ENCODE measurements at places on chromosomes 4 and X.

- DNase-seq, result no peak
Measured at GRCh38 chrX:110992611-110993010, 103.4 kb upstream of the PAK3 start.

DNA sequence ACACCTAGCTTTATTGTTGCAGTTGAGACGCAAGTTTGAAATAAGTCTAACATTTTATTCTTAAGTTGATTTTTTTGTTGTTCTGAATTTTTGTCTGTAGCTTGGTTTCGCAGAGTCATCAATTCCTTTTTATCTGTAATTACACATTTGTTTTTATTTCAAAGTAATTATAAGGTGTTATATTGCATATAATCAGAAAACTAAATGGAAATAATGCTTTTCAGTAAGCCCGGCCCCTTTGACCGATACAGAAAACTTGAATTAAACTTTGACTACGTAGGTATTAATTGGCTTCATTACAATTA is 2.1 kb downstream of the KDM6A start:
- DNase-seq, result no peak

DNA sequence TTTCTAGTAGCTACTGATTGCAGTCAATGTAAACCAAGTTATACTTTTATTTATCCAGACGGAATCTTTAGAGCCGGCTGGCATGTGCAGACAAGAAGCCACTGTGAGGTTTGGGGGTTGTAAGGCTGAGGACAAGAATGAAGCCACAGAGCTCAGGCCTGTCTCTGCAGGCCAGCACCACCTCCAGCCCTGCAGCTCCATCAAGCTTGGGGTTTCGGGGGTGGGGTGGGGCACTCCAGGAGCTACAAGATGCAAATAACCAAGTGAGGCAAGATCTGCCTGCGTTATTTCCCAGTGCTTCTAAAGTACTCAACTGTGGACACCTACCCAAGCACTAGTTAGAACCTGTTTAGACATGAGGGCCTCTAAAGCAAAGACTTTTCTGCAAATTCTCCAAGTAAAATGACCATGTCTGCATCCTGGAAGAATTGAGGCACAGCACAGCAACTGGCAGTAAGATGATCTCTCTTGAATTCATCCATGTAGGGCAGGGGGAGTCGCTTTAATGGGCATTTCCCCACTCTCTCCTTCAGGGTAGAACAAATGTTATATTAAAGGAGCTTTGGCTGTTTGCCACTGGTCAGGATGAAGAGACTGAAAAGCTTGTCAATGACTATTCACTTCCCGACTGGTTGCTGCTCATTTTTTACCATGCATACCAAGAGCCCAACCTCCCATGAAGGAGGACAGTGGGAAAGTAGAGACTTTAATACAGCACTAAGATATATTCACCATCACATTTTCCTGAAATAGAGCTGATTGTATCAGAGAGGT is 222.5 kb downstream of the MGST2 start:
- DNase-seq, result no peak

DNA sequence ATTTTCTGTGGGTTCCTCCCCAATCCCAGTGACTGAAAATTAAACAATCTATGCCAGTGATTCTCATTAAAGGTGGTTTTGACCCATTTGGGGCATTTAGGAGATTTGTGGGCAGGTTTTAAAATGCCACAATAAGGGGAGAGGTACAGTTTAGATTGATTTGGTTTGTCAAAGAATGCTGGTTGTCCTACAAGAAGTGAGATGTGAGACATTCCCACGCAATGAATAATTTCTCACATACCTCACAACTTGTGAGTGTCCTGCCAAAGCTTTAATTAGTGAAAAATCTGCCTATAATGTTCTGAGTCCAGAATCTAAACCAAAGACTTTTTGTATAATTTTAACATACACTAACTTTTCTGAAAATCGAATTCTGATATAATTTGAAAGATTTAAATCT is 199.4 kb downstream of the MAPK10 start:
- DNase-seq, result no peak

DNA sequence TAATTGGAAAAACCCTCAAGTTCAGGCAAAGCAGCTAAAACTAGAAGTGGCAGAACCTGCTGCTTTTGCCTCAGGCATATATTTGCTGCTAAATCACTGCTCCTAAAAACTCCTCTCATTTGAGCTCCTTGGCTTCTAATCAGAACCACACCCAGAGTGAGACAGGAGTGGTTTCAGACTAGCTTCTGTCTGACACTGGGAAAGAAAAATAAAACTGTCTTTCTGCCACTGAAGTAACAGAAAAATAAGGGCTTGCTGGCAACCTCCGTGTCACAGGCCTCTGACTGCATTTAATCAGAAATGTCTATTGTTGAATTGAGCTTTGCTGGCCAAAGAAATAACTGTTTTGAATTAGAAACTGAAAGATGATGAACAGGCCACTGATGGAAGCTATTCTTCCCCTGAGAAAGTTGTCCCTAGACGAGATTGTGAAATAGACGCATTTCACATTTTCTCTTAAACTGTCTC is 52.1 kb upstream of the RAP2C start:
- no peak for DNase-seq

- no peak for DNase-seq
Measured at GRCh38 chrX:149629730-149630387, 1.7 kb downstream of the TMEM185A start.

DNA sequence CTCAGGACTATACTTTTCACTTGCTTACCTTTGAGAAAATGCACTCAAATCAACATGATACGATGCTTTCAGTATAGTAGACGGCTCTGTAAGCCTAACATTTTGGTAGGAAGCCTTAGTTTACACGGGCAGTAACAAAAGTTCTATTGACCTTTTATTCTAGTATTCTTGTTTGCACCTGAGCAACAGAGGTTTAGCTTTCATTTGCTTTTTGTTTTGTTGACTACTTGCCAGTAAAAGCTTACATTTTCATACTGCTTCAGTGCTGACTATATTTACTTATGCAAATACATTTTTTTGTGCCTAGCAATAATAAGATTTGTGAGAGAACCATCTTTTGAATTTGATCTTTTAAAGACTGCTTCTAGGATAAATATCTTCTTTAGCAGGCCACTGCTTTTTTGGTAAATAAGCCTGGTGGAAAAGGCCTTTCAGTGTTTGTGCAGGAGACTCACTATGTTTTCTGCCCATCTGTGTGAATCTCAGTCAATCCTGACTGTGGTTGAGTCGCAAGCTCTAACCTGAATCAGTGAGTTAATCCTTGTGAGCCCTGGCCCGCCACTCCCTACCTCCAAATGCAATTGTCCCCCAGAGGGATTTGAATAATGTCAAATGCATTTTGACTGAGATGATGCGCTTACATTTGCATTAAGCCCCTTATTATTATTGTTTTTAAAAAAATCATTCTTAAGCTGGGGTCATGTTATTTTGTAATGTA is 21.9 kb downstream of the FHIP1A start:
- no peak for DNase-seq

GRCh38 chrX:9196961-9197640 is 163.2 kb upstream of the FAM9B start:
- no peak for DNase-seq

DNA sequence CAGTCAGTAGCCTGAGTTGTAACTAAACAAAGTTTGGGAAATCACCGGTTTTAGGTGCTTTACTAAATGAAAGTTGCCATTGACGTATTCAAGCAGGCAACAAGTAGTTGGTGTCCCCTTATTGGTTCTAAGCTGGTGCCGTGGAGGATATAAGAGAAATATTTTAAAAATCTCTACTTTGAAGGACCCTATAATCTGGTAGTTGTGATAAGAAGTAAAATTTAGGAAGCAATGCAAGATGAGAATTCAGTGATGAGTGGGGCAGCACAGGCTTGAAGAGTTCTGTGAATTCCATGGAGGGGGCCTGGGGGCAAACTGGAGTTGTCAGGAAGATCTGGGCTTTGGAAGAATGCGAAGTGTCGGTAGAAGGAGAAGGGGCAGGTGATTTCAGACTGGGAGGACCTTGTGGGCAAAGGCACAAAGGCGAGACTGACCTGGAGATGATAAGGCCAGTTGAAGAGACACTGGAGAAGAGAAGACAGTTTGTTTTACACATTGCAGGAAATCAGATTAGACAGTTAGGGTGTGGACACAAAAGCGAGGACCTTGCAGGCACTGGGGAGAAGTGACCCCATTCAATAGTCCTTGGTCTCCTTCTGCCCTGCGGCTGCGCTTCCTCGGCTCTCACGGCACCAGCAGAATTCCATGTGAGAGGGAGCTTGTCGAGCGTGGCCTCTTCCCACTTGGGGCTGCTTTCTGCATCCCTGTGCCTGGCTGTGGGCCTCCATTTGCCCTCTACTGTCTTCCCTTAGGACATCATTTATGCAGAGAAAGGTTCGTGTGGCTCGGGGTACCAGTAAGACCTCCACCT is 1.3 kb downstream of the RHOH start:
- no peak for DNase-seq

DNA sequence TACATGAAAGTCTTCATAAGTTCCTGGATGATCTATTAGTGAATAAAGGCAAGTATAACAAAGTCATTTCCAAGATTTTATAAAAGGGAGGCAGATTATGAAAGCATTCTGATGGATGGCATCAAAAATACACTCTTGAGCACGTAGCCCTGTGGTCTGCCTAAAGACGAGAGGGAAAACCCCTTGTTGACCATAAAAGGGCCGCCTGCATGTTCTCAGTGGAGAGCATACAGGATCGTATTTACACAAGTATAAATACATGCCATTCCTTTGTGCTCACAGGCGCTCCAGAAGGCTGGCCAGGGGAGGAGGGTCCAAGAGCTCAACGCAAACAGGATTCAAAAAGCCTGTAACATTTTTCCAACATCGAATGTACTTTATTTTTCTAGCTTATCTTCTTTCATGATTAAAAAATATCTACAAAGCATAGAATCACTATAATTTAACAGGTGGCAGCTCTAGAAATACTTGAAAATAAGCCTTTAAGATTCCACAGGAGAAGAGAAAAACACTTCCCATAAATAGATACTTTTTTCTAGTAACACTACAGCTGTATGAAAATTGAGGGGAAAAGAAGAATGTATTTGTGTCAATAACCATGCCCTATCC is 29.6 kb downstream of the PDGFC start:
- peak; percentile 39 for DNase-seq

- DNase-seq, result no peak
Measured at GRCh38 chr4:89256203-89256800, 51.3 kb downstream of the GPRIN3 start.

DNA sequence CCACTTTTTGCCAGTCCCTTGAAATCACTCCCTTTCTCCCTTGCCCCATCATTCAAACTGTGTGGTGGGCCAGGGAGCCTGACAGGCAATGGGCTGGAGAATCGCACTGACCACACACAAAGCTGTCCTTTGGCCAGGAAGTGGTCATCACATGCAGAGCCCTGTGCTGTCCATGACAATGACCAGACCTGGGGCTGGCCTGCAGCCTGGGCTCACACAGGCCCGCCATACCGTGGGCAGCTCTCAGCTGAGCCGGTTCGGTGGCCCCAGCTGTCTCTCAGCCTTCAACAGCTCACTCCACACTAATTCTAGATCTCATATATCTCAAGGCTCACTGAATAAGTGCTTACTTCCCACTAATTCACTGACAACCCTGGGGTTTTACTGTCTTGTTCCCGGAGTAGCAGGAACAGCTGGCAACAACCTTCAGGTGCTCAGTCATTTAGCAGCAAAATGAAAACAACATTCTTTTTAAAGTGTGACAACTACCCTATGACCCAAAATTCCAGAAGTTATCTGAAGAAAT is 48.0 kb downstream of the USP46 start:
- DNase-seq, result no peak

DNA sequence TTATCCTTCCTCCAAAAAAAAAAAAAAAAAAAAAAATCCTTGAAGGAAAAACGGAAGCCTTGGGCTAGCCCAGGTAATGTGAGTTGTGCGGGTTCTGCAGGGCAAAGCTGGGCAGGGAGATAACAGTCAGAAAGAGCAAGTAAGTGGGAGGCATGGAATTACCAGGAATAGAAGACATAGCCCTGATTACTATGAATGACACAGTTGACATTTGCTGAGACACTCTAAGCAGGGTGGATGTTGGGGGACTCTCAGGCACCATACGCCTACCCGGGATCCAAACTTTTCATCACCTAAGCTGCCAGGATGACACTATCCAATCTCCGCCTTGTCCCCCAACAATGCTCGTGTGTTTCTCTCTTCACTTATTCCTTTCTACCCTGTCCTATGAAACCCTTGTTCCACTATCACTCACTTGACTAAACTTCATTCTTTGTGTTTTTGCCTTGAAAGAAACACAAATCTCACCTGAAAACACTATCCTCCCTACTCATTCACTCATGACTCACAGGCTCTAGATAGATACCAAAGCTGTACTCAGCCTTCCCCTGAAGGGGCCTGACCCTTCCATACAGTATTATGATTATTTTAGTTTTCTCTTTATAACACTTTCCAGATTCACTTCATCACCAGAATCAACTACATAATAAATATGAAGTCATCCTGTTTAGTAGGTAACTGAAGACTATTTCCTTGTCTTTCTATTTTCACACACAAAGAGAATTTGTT is 158.4 kb downstream of the INPP4B start:
- DNase-seq, result no peak

GRCh38 chrX:40237731-40238178 is 140.0 kb upstream of the BCOR start:
- DNase-seq, result no peak

- DNase-seq, result no peak
Measured at GRCh38 chr4:147332091-147332490, 148.8 kb upstream of the EDNRA start.

GRCh38 chrX:115360220-115360781 is 70.8 kb downstream of the LUZP4 start:
- no peak for DNase-seq

DNA sequence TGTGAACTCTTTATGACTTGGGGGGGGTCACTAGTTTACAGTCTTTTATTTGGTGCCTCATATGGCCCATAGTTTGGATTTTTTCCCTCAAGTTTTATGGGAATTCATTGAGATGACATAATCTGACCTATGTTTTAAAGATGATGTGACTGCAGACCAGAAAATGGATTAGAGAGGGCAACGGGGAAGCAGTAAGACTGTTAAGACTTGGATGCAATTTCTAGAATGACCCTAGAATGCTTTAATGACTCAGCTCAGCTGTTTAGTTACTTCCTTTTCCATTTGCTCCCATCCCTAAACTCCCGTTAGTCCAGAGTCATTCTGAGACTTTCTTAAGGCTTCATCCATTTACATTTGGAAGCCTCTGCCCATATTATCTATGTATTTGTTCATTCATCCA is 59.9 kb upstream of the PDGFRA start:
- no peak for DNase-seq

- DNase-seq, result no peak
Measured at GRCh38 chr4:99868126-99868596, 26.1 kb downstream of the LAMTOR3 start.

- no peak for DNase-seq
Measured at GRCh38 chrX:24513416-24513815, 48.3 kb downstream of the PDK3 start.

DNA sequence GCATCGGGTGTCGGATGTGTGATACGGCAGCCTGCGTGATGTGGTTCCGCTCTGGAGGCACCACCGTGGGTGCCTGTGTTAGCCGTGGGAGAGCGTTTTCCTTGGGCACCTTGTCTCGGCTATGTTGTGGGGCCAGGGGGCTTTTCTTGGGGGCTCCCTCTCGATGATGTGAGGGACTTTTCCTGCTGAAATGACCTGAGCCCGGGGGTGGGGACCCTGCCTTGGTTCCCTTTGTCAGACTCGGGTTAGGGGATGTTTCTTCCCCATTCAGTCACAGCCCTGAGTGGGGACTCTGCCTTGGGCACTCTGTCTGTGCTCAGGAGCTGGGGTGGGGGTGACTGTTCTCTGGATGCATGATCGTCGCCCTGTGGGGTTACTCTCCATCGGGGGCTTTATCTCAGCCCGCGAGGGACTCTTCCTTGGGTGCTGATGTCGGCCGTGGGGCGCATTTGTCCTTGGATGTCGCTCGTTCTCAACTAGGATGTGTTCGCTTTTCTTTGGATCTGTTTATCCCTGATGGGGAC is 26.7 kb downstream of the CT45A3 start:
- no peak for DNase-seq

All from NCI-H1417 treated with DMSO at 0.1 percent for 48 hours (cell line).